ACHN (cell line): ENCODE measurements at places on chromosomes 4 and X.

GRCh38 chr4:101972791-101973190 lies 182.3 kb downstream of the BANK1 start:
- DNase-seq, result no peak

GRCh38 chr4:32133141-32133540 lies 1413.0 kb downstream of the PCDH7 start:
- DNase-seq, result no peak

- DNase-seq, result no peak
These were observed 30.2 kb upstream of the PLCXD1 start for GRCh38 chrX:250965-251364.

DNA sequence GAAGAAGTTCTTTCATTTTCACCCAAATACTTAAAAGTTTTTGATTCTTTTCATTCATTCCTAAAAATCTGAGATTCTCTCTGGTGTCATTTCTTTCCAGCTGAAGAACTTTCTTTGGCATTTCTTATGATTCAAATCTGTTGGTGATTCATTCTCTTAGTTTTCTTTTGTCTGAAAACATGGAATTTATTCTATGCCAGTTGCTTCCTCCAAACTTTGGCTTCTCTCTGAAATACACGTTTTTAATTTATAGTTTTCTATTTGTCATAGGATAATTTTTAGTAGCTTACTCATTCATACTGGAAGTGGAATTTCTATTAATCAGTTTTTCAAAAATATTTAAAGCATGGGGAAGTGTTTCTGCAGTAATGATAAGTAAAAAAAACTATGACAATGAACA lies 1012.0 kb downstream of the RPA4 start:
- peak; percentile 24 for DNase-seq

GRCh38 chr4:184232202-184232601 lies 14.5 kb upstream of the ENPP6 start:
- DNase-seq, result no peak

DNA sequence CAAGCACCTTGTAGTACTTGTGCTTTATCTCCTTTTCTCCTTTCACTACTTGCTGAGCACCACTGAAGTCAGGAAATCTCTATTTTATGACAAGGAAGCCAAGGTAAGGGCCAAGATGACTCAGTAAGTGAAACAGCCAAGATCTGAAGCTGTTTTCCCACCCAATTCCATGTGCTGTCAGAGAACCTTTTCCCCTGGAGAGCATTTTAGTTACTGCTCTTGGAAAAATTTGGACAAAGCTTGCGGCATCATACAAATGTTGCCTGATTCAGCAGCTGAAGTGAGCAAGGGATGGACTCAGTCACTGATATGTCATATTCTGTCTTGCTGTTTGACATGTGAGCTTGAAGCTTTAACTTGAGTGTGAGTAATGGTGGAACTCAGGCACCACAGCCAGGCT lies 391.4 kb downstream of the RAB28 start:
- DNase-seq, result no peak

GRCh38 chr4:7068883-7069282 lies 1.0 kb upstream of the GRPEL1 start:
- DNase-seq, result no peak
